Activated T-helper 9 cell treated with anti-CD3 and anti-CD28 coated beads, Interleukin-2, amount 50 U/mL, for 16 hours (primary cell): ENCODE measurements at places on chromosomes 1 and 21.

- DNase-seq, result no peak
Observed at GRCh38 chr1:101325144-101325543, 88.3 kb downstream of the S1PR1 start.

GRCh38 chr1:18900303-18900841, 2.0 kb downstream of the ALDH4A1 start:
- DNase-seq, result no peak

DNA sequence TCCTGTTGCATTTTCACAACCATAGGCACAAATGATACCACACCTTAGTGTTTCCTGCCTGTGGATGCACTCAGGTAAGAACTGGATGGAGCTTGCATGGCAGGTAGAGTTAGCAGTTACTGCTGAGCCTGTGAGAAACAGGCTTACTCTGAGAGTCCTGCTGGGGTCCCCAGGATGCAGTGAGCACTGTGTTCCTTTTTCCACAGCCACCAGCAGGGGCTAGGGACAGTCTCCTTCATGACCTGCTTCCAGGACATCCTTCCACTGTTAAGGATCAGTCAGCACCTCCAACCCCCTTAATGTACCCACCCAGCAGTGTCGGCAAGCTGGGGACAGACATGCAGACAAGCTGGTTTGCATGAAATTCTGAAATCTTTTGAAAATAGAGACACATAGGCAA, 16.3 kb downstream of the CAPN8 start:
- DNase-seq, result no peak

DNA sequence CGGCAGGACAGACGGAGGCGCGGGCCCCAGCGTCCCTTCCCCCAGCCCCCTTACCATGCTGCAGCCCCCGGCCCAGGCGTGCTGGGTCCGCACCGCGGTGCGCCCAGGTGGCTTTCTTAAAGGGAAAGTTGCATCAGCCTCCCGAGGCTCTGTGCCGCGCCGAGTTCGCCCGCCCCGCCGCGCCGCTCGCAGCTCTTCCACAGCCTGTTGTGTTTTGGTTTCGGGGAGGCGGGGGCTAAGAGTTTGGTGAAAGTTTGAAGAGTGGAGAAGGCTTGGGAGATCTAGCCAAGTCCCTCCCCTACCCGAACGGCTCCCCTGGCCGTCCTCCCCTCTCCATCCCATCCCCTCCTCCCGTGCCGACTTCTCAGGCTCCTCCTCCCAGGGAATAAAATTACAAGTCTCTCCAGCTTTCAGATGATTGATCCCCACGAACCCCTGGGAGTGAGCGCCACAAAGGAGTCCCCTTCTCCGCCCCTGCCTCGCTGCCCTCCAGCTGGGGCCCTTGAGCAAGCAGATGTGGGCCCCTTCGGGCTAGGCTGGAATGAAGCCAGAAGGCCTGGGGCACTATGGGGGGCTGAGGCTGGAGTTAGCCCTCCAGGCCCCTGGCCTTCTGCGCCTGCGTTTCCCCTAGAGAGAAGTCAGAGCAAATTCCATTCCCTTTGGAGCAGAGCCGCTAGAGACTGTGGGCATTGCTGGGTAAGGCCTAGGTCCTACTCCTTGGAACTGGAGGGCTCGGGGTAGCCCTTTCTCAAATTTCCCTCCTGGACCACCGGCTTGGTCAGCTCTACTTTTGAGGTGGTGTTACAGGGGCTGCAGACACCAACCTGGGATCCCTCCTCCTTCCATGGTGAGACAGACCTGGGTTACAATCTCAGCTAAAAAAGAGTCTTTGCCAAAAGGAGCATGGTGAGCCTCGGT, at the start of gene SLC6A9:
SLC6A9 (minus strand) TSS at position 211 of the 918 bp plus-strand sequence. CDS start 7,185 bp downstream, outside the sequence.
- DNase-seq, result peak; percentile 40

DNA sequence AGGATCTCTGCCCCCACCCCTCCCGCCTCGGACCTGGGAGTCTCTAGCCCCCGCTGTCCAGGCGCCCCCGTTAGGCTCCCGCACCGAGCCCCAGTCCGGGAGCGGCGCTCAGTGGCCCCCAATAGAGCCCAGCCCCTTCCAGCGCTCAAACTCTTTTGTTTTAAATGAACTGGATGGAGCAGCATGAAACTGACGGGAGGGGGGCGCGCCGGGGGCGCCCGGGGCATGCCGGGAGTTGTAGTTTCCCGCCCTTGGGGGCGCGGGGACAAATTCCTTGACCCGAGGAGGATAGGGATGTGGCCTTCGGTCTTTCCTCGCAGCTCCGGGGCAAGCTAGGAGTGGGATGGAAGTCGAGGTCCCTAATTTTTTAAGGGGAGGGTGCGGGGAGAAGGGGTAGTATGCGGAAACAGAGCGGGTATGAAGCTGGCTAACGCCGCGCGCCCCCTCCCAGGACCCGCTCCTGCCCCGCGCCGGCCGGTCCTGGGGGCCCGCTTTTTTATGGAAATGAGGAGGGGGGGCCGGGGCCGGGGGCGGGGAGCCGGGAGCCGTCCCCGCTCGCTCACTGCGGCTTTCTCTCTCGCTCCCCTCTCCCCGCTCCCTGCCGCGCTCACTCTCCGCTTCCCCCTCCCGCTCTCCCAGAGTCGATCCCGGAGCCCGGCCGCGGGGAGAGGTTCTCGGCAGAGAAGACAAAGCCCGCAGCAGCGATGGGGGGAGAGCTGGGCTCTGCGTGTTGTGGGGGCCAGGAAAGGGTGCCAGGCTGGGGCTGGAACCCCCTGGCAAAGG, at the start of gene MEX3A:
MEX3A (minus strand) TSS at position 157 of the 783 bp plus-strand sequence. CDS start 467 bp downstream, outside the sequence.
- peak; percentile 47 for DNase-seq

- DNase-seq, result no peak
Observed at GRCh38 chr1:234773936-234774677, 164.1 kb upstream of the IRF2BP2 start.

- DNase-seq, result peak; percentile 16
Observed at GRCh38 chr1:231315887-231316286, 21.8 kb downstream of the EXOC8 start.

GRCh38 chr1:17635276-17635675, 95.8 kb downstream of the ARHGEF10L start:
- DNase-seq, result no peak

DNA sequence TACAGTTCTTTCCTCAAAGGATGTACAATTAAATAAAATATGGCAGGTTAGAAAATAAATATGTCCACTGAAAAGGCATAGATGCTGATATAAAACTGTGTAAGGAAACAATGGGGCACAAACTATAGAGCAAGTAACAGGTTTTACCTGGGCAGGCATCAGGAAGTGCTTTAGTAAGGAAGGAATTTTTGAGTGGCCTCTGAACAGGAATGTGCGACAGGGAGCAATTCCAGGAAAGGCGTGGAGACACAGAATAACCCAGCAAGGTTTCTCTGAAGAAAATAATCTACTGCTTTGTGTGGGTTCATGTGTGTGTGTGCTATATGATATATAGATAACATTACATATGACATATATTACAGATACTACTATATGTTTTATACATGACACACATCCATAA, 128.4 kb downstream of the RGS21 start:
- DNase-seq, result no peak

GRCh38 chr1:87393445-87394085, 64.9 kb downstream of the LMO4 start:
- DNase-seq, result no peak

DNA sequence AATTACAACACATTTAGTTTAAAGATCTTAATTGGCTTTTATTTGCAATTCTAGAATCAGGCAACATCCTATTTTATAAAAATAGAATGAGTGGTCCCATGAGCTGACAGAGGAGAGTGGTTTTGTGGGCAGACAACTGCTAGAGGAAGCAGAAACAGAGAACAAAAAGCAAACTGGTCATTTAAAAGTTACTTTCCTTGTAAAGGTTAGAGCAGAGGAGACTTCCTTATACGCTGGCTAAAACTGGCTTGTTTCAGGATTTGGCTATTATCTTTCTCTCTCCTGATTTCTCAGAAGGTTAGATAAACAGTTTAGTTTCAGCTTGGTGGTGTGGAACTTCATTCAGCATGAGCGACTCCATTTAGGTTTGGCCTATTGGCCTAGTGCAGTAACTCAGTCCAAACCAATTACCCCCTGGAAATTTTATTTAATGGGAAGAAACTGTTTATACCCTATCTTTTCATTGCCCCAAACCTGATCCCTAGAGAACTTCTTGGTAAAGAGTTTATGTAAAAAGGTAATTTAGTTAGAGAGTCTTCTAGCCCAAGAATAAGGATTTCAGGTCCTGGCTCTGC, 32.2 kb upstream of the IL20 start:
- no peak for DNase-seq

DNA sequence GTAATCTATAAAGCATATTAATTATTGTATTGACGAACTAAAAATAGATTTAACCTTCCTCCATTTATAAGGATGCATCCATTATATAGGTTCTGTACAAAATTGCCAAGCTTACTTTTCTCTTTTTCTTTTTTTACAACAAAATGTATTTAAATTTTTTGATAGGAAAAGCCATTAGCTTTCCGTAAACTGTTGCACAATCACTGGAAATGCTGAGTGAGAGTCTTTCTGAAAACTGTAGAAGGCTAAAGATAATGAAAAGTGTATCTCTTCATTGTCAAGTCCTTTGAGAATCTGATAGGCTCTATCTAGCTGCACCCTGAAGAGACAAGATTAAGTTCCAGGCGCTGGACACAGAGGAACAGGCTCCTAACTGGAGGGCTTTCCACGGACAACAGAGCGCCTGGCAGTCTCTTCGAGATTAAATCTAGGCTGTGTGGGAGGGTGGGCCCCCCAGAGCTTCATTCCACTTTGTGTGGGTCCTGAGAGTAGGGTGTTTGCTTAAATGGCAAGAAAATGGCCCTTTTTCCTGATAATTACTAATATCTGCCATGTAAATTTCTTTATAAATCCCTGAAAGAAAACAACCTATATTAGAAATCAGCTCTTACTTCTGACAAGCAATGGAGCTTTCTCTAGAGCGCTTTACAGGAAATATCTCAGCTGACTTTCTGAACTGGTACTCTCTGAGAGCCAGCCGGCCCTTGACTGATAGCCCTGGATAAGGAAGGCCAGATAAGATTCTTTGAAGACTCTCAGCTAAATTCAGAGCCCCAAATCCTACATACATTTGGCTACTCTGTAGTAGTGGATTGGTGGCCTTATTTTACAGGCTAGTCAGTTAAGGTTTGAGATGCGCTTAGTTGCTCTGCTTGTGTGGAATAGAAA, 108.3 kb downstream of the FMN2 start:
- no peak for DNase-seq

GRCh38 chr1:116873680-116874271, 35.9 kb upstream of the PTGFRN start:
- no peak for DNase-seq

- no peak for DNase-seq
Observed at GRCh38 chr1:20666146-20666545, 5.0 kb upstream of the DDOST start.

DNA sequence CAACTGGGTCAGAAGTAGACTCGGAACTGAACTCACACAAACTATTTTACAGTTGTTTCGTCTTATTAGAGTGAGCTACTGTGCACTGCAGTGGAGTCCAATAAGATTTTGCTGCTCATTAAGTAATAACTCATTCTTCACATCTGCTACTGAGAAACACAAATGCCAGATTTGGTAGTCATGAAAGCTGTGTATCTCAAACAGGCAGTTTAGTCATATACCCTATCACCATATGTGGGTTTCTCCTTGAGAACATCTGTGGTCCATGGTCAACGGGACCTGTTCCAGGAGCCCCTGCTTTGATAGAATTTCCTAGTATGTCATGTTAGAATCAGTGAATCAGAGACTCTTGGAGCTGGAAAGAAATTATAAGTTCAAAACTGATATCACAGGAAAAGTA, 60.4 kb downstream of the ALG14 start:
- no peak for DNase-seq

GRCh38 chr1:170240409-170240808, 94.7 kb downstream of the NTMT2 start:
- DNase-seq, result no peak

DNA sequence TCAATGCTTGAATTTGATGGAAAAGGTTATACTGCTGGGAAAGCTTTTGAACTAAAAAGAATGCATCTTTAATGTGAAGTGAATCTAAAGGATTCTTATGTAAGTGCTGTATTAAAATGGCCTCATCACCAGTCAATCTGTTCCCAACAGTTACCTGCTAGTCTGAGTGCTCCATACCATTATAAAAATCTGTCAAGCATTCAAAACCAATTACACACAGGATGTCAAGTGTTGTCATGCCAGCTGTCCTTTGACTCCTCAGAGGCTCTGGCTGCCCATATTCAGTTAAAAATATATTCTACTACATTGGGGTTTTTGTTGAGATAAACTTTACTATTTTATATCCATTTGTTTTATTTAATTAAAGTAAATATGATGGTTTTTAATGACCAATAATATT, 1587.7 kb downstream of the AMY1C start:
- no peak for DNase-seq

DNA sequence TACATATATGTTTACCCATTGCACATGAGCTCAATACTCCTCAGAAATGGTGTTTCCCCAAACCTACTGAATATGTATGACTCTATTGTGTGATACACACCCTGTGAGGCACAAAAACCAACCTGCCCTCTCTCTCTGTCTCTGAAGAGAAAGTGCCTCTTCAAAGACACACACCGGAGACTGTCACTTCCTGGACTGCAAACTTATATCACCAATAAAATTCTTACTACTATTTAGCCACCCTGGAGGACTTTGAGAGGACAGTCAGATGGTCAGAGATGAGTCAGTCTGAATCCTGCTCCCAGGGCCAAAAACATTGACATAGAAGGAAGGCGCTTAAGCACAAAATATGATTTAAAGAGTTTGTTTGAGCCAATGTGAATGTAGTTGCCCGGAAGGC, 110.4 kb downstream of the PPIAL4G start:
- DNase-seq, result no peak

DNA sequence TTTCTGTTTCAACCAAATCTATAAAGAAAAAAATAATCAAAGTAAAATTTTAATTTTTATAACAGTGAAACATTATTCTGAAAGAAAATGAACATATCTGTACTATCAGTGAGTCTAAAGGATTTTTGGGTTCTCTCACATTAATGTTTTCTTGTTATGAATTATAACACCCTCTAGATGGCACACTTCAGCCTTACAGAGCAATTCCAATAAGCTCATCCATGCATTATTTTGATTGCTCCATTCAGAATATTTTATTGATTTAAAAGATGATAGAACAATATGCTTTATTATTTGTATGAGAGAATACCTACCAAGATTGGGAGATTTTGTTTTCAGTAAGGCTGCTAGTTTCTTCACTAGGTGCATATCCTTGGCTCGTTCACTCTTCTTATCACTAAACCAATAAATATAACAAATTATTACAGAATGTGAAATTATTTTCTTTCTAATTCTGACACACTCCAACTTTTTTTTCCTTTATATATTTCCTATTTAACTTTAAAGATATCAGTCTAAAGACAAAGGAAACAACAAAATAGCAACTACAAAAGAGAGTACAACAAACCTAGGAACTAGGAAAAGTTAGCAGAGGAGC, 82.4 kb downstream of the RAB3GAP2 start:
- no peak for DNase-seq

DNA sequence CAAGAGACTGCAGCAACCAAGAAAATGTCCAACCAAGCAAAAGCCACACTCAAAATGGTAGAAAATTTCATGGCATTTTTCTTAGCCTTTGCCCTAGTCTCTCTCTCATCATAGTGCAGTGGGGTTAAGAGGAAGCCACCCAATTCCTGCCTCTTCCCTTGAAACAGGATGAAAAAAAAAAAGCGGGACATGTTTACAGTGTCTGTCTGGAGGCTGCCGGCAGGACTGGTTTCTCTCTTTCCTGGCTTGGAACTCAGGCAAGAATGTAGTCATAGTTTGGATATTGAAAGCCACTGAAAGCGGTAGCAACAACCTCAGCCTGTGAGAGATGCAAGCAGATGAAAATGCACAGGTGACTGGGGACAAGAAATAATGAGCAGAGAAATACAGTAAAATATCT, 13.3 kb upstream of the TNFSF18 start:
- no peak for DNase-seq

GRCh38 chr1:15218287-15219279, 28.4 kb upstream of the FHAD1 start:
- DNase-seq, result no peak

GRCh38 chr1:36055706-36056105, 28.2 kb upstream of the TEKT2 start:
- no peak for DNase-seq
